Activated CD8-positive, alpha-beta memory T cell treated with anti-CD3 and anti-CD28 coated beads, Interleukin-2, amount 10 ng/mL, durations not matched to agents 7 days and 5 days (primary cell): ENCODE measurements at places on chromosomes 11 and 22.

DNA sequence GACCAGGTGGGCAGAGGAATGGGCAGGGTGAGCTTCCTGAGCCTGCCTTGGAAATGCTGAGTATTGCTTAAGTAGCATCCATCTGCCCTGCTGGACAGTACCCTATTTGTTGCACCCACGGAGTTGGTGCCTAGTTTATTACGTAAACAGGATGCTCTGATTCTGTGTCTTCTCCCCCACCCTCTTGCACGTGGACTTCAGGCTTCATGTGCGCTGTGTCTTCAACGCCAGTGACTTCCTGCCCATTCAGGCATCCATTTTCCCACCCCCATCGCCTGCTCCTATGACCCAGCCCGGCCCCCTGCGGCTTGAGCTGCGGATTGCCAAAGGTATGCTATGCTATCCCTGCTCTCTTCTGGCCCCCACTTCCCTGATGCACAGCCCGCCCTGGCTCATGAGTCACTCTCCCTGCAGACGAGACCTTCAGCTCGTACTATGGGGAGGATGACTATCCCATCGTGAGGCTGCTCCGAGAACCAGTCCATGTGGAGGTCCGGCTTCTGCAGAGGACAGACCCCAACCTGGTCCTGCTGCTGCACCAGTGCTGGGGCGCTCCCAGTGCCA is 5.7 kb downstream of the ZP1 start:
- DNase-seq = no peak

- DNase-seq = peak; percentile 98
Measured at GRCh38 chr11:118338637-118339061, 3.9 kb downstream of the CD3D start.

DNA sequence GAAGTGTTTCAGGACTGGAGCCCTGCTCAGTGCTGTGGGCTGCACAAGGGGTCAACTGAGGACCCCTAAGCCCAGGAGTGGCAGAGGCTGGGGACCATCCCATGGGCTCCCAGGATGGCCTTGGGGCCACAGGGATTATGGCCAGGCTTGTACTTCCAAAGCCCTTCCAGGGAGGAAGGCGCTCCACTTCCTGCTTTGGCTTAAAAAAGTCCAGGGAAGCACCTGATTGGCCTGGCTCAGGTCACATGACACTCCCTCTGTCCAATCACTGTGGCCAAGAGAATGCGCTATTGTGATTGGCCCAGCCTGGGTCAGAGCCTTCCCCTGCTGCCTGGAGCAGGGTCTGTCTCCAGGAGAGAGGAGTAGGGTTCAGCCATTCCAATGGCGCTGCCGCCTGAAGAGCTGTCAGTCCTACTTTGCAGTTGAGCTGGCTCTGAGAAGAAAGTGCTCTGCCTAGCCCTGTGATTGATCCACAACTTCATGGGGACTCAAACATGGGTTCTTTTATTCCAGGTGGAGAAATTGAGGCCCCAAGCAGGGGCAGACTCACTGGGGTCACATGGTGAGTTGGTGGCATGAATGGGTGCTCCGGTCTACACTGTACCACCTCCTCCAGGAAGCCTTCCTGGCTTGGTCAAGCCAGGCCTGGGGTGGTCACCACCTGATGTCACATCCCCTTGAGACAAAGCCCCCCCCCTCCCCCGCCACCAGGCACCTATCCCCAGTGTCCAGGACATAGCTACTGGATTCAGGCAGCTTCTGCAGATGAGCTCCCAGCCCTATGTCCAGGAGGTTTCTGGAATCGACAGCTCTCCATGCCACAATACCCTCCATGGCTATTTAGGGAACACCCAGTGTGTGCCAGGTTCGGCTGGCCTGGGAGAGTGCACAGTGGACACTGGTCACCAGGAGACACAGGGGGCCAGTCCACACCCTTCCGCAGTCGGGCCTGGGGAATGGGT is 48.2 kb downstream of the RTN4R start:
- no peak for DNase-seq

DNA sequence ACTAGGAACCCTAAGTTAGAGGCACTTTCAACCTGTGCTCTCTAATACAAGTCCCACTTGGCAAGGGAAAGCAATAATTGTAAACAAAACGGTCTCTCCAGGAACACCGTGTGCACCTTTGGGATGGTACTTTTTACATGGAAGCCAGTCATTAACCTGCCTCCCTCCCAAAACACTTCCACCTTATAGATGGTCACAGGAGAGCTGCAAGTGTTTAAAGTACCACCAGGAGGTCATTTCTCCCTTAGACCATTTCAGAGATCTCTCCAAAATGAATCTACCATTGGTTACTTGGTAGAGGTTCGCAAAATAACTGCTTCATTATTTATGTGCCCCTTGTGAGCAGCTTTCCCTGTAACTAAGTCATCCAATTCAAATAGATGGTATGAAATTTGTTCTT is 375.3 kb downstream of the DYNC2H1 start:
- DNase-seq = no peak

GRCh38 chr22:20093418-20094196 is 13.6 kb downstream of the DGCR8 start:
- no peak for DNase-seq

DNA sequence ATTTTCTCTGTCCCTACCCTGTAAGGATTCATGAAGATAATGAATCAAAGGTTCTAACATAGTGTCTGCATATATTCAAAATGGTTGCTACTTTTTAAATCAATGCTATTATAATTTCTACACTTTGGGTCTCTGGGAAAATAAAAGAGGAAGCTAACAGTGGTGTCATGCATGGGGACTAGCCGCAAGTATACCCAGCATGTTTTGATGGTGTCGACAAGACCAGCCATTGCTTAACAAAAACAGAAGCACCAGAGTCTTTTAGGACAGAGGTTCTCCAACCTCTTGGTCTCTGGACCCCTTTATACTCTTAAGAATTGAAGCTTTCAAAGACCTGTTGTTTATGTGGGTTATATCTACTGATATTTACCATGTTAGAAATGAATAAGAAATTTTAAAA is 37.8 kb downstream of the RNF141 start:
- DNase-seq = no peak

GRCh38 chr11:15927196-15927863 is 429.0 kb downstream of the SOX6 start:
- DNase-seq = no peak

DNA sequence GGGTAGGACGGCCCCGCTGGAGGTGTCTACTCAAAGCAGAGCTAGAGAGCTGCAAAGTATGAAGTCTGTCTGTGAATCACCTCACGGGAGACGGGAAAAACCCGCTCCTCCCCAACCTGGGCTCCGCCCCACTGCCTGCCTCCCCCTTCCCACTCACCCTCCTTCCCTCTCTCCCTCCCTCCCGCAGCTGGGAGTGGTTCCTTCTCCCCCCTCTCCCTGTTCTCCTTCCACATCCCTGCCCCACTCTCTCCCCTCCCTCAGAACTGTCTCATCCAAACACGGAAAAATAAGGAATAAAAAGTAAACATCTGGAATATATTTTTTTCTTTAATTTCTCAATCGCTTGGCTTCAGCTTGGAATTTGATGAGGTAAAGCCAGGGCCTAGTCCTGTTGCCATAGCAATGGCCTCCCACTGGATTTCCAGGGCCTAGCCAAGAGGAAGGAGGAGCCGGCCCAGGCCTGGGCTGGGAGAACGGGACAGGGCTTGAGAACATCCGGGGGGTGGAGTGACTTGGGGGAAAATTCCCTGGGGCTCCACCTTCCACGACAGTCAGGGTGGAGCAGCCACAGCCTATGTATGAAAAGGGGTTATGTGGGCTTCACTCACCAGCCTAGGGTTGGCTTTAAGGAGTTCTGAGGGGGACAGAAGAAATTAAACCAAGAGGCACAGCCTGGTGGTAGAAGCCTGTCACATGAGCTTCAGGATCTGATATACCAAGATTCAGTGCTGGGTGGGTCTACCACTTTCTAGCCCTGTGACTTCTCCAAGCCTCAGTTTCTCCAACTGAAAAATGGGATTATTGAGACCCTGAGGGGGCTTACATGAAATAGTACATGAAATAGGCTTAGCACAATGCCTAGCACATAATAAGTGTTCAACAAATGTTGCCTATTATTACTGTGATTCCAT is 2.2 kb downstream of the TNKS1BP1 start:
- no peak for DNase-seq

- no peak for DNase-seq
Measured at GRCh38 chr22:25447067-25447685, 117.3 kb upstream of the GRK3 start.

DNA sequence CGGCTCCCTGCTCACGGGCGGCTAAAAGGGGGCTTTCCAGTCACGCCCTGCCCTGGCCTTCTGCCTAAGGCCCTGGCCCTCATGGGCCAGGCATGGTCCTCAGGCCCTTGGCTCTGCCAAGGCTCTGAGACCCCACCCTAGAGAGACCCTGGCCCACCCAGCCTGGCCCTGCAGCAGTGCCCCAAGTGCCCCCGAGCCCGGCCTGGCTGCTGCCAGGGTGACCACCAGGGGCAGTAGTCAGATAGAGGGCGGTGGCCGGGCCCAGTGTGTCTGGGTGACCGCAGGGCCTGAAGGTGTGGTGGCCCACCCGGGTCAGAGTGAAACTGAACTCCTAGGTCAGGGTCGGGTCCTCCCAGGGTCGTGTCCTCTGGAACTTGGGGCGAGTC is 29.4 kb upstream of the CCDC188 start:
- DNase-seq = no peak

GRCh38 chr11:126359431-126360048 is 4.1 kb downstream of the ST3GAL4 start:
- no peak for DNase-seq

DNA sequence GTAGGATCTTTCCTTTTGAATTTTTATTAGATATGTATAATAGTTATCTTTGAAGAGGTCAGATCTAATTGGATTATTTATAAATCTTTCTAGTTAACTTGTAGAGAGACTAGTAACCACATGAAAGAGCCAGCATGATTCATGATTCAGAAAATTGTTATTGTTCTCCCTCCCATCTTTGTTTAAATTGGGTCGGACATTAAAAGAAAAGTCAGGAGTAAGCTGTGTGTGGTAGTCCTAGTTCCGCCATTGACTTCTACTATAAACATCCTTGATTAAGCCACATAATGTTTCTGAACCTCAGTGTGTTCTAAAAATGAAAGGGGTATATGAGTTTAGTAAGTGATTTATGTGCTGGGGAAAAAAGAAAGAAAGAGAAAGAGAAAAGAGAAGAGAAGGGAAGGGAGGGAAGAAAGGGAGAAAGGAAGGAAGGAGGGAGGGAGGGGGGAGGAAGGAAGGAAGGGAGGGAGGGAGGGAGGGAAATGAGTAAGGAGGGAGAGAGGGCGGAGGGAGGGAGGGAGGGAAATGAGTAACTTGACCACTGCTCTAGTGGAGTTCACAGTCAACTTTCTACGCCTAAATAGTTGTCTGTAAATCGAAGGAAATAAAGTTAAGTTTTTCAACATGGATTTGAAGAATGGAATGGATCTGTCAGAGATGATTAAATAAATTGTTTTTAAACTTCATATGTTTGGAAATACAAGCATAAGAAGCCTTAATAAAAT is 32.9 kb downstream of the SIK2 start:
- no peak for DNase-seq

- no peak for DNase-seq
Measured at GRCh38 chr11:1888811-1889210, 2.9 kb downstream of the PRR33 start.

DNA sequence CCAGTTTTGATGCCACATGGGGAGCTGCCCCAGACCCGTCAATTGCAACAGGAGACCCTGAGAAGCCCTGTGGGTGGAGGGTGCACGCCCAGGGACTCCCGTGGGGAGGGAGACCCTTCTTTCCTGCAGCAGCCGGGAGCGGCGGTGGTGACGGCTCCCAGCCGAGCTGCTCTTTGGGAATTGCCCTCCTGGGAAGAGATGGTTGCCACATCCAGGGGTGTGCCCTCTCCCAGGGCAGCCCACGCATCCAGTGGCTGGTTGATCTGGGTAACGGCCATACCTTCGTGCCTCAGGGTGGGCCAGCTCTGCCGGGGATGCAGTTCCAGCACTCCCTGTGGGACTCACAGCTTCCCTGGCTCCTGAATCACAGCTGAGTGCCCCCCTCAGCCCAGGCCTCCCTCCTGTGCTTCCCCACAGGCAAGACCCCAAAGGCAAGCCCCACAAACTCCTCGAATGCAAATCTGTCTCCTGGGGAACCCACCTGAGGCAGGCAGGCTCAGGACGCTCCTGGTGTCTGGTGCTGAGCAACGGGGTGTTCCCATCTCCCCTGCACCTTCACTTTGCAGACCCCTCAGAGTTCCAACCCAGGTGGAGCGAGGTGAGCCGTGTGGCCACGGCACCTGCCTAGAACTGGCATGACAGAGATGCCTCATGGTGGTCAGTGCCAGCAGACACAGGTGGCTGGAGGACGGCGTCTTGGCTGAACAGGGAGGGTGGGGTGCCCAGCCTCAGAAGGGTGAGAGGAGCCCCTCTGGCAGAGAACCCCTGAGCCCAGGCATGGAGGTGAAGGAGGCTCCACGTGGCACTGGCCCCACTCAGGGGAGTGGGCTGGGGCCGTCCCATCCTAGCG is 1027.4 kb downstream of the BRD1 start:
- DNase-seq = peak; percentile 21

DNA sequence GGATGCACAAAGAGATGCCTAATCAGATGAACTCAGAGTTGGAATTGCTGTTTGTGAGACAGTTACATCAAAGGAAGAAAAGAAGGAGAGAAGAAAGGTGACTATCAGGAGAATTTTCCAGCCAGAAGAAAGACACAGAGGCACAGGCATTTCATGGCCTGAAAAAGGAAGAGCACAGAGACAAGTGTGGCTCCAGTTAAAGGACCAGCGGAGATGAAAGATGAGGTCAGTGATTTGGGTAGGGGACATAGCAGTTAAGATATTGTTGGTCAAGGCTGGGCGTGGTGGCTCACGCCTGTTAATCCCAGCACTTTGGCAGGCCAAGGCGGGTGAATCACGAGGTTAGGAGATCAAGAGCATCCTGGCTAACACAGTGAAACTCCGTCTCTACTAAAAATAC is 3.4 kb upstream of the ZNF280A start:
- no peak for DNase-seq

DNA sequence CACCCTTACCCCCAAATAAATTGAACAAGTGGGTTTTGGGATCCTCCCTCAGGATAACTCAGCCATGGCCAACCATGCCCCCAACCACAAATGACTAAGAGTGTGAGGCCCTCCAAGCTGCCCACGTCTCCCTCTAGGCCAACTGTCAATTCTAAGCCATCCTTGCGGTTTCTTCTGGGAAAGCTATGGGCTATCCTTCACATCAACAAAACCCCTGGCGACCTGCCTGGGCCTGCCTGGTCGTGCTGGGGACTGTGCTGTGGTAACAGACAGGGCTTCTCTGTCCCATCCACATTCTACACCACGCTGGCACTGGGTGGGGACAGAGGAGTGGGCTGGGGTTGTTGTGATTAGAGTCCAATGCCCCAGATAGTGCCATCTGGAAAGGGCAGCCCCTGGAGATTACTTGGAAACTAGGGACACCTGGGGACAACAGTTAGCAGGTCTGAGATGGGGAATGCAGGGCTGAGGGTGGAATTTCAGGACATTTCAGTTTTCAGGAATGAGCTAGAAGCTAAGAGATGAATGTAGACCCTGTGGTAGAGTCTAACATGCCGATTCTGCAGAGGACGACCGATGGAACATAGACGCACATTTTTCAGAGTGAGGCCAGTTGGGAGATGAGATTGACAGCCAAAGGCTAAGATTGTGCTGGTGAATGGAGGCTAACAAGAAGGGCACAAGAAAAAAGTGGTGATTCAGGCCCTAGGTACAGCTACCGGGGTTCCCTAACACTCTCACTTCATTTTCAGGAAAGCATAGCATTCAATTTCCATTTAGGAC is 131.9 kb downstream of the RASSF10 start:
- DNase-seq = no peak
